Lung microvascular endothelial cell (primary cell): ENCODE measurements at places on chromosomes 6 and 20. TPM values are rescaled to one million over a fixed set of nuclear protein-coding genes. Genes with fewer than 3 reads are reported as not detected.

PPDPF gene
- 16.3 and 21.2 TPM in 2 replicates for total RNA-seq

SCGN gene
- not detected in 2 replicates for total RNA-seq

RIPPLY2 gene
- 0.22 and 0.40 TPM in 2 replicates for total RNA-seq

HDGFL1 gene
- total RNA-seq: not detected in 2 replicates

NPEPL1 gene
- 17.9 and 19.2 TPM in 2 replicates for total RNA-seq

ZNF165 gene
- total RNA-seq: 0.20 and 0.22 TPM in 2 replicates

SLC26A8 gene
- total RNA-seq: not detected in 2 replicates

TAF11 gene
- total RNA-seq: 25.9 and 26.0 TPM in 2 replicates

STX11 gene
- 9.4 and 22.6 TPM in 2 replicates for total RNA-seq

TFAP2C gene
- total RNA-seq: not detected in 2 replicates

MRAP2 gene
- total RNA-seq: 1.3 and 1.8 TPM in 2 replicates

ID1 gene
- total RNA-seq: 478 and 838 TPM in 2 replicates

EPB41L1 gene
- total RNA-seq: 5.4 and 14.3 TPM in 2 replicates

PROKR2 gene
- not detected in 2 replicates for total RNA-seq

BRD2 gene
- total RNA-seq: 34.0 and 49.8 TPM in 2 replicates

PBX2 gene
- total RNA-seq: 26.8 and 33.1 TPM in 2 replicates

COMMD7 gene
- total RNA-seq: 21.0 and 27.5 TPM in 2 replicates

WFDC12 gene
- total RNA-seq: not detected in 2 replicates

EYA4 gene
- 0.22 and 0.40 TPM in 2 replicates for total RNA-seq

AGER gene
- 0.22 and 0.60 TPM in 2 replicates for total RNA-seq

ABHD16B gene
- total RNA-seq: not detected in 2 replicates

DZANK1 gene
- 0.40 and 0.44 TPM in 2 replicates for total RNA-seq

TINAG gene
- total RNA-seq: not detected in 2 replicates

C6orf15 gene
- not detected in 2 replicates for total RNA-seq

MTHFD1L gene
- total RNA-seq: 30.3 and 45.6 TPM in 2 replicates

IMPG1 gene
- total RNA-seq: not detected in 2 replicates
